ENCODE measurements at places on chromosomes 5 and 9.

DNA sequence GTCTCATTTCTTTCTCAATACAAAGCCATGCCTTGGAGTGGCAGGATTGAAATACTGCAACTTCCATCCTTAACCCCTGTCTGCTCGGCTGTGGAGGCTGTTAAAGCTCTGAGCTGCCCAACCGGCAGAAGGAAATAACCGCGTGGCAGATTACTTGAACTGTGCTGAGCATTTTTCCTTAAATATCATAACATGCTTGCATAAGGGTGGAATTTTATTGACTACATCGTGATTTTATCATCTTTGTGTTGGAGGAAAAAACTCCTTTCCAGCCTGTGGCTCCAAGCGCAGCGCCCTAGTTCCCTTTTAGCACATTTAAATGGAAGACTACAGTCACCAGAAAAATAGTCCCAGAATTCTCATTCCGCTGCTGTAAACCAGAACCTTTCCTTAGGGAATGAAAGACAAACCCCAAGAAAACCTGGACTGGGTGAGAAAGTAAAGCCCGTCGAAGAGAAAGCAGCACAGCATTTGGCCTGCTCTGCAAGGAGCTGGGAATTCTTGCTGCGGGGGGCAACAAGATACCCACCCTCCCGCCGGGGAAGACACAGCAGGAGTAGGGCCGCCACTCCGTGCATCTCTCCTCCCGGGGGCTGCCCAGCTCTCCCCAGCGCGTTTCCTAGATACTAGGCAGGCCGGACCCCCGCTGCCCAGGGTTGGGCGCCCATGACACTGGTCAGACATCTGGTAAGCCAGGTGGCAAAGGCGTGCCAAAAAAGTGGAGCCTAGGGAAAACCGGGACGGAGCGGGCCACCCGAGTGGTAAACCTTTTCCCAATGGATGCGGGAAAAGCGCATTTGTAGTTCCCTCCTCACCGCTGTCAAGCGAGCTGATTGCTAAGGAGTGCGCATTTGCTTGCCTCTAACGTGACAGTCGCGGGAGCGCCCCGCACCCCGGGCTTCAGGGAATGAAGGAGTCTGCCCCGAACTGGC, 1.3 kb downstream of the SHC3 start:
- DNase-seq = no peak

DNA sequence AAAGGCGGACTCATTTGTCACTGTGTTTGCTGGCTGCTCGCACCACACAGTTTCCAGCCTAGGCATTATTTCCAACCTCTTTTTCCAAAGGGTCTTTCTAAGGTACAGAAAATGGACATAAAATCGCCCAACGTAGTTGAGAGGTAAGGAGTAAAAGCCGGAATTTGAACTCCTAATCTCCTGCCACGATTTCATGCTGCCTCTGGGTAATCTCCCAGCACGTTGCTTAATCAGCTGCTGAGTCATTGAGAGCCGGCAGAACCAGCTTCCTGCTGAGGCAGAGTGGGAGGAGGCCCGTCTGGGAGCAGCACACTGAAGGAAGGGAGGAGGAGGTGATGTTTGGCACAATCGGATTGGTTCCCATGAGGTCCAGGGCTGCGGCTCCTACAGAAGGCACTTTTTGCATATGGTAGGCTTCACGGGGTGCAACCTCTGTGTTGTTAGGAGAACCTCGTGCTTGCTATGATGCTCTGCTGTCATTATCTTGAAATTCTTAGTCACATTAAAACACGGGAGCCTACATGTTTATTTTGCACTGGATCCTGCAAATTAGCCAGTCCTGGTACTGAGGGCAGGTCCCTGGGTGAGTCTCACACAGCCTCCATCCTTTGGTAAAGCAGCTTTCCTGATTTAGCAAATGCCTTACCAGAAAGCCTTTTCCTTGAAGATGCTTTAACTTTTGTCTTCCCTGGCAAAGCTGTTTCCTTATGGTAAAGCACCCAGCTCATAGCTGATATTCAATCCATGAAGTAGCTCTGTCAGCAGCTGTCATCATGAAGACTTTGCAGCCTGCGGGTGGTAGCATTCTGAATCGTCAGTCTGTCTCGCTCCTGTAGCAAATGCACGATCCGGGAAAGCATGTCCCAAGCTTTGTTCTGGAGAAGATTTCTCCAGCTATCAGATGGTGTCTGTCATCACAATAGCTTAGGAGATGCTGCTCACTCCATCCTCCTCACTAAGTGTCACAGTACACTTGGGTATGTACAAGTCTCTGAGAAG, 191.6 kb upstream of the MSX2 start:
- no peak for DNase-seq

DNA sequence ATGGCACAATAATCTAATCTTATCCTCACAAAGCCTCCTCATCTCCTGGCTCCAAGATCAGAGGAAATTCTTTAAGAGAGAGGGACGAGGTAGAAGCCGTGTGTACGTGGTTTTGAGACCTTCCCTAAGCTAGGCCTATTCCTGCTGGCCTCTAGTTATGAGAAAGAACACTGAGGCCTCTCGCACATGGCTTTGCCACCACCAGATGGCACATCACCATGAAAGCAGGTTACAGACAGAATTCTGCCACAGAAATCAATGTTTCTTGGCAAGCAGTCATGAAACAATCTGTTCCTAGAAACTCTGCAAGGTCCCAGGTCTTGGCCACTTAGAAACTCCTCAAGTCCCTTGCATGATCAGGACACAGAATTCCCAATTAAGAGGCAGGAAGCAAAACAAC, 268.2 kb upstream of the TAS2R1 start:
- DNase-seq = no peak

DNA sequence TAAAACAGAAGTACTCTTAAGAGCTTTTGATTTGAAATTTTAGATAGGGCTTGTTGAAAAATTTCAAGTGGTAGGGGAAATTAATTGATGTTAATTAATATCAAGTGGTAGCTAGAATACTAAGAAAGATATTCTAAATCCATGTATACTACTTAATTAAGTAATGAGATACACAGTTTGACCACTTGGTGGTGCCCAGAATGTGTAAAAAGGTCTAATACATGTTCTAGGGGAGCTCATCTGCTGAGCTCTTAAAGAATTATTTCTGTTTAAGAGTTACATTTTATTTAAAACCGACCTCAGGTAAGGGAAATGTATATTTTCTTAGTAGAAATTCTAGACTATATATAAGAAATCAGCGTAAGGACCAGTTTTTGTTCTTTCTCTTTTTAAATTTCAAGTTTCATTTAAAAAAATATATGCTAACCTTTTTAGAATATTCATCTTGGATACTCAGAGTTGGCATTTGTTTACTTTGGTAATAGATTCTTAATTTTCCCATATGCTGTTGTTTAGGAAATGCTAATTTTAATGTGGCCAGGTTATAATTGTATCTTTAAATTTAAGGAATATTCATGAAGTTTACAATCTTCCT, 61.5 kb downstream of the LNPEP start:
- DNase-seq = no peak

DNA sequence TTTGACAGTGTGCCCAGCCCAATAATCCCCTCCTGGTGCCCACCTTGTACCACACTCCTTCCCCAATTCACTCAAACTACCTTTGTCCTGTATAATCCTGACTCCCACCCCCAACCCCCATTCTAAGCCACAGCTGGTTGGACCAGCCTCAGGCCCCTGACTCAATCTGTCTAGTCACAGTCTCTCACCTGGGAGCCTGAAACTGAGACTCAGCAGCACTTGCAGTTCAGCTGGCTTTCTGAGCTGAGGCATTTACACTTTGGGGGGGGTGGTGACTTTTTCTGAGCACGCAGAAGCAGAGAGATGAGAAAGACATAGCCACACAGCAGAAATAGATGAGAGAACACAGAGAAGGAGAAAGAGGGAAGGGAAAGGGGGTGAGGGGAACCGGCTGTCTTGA, 247.3 kb downstream of the MAN2A1 start:
- no peak for DNase-seq

GRCh38 chr9:519579-519978, 304.9 kb downstream of the DOCK8 start:
- DNase-seq = no peak

DNA sequence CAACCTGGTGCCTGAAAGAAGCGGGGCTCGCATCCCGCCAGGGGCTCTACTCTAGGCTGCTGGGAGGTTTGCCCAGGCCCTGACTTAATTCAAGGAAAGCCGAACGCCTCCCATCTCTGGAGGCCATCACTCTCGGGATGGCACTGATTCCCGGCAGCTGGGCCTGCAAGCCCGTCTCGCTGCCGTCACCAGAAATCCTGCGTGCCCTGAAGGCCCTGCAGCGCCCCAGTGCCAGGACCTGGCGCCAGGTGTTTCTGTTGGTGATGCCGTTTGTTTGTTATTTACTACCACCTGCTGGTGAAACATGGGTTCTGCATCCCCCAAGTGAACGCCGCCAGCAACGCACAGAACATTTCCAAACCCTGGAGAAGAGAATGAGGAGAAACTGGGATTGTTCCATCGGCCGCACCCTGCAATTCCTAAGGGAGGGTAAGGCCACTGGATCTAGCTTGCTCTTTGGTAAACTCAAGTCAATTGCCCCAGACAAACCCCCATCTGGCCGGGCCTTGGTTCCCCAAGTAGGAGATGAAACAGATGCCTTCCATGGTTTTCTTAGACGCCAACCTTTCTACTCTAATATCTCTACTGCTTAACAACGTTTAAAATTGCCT, 77.9 kb downstream of the AK8 start:
- peak; percentile 81 for DNase-seq

DNA sequence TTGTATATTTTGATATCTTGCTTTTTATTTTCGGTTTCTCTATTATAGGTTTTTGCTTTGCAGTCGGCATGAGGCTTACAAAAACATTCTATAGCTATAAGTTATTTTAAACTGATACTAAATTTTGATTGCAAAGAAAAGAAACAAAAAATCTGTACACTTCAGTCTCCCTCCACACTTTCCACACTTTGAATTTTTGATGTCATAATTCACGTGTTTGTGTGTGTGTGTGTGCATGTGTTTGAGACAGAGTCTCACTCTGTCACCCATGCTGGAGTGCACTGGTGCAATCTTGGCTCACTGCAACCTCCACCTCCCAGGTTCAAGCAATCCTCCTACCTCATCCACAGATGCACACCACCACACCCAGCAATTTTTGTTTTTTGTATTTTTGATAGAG, 124.9 kb downstream of the MRPS30 start:
- no peak for DNase-seq

- DNase-seq = no peak
Measured at GRCh38 chr5:32989815-32990214, 278.7 kb downstream of the NPR3 start.

Measured in hypothalamus (tissue), 51 donors.